ENCODE measurements at places on chromosomes 6 and 20. TPM values are rescaled to one million over a fixed set of nuclear protein-coding genes. Genes with fewer than 3 reads are reported as not detected.

- H3K36me3 ChIP-seq, result no peaks in the 10 kb centered on the region
- no peak overlapping the region for H3K27ac ChIP-seq
- DNase-seq, result no peak
- no peaks in the 10 kb centered on the region for H3K4me1 ChIP-seq
- H3K27me3 ChIP-seq, result no peaks in the 10 kb centered on the region
- no peak overlapping the region for H3K4me3 ChIP-seq
These were observed 114.4 kb downstream of the SLC23A2 start for GRCh38 chr20:4886771-4887527.

- no peaks in the 10 kb centered on the region for H3K36me3 ChIP-seq
- H3K4me3 ChIP-seq, result no peak overlapping the region
- no peaks in the 10 kb centered on the region for H3K4me1 ChIP-seq
- H3K27me3 ChIP-seq, result no peaks in the 10 kb centered on the region
These were observed 133.5 kb downstream of the TBC1D7 start for GRCh38 chr6:13194852-13195251.

DNA sequence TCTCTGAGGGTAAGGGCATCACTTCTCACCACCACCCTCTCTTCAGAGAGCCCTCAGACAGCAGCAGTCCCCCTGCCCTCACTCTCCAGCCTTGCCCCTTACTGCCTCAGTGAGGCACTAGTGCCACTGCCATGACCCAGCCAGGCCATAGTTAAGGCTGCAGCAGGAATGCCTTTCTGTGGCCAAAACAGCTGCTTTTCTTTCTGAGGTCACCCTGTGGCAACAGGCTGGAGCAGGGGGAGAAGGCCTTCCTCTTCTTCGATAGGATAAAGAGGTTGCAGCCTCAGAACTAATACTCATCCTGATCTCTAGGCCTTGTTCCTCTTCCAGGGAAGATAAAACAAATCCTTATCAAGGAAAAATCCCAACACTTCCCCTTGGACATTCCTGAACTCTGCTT is 56.8 kb upstream of the ECI2 start:
- no peaks in the 10 kb centered on the region for H3K4me1 ChIP-seq
- H3K27me3 ChIP-seq, result no peaks in the 10 kb centered on the region
- DNase-seq, result no peak
- no peak overlapping the region for H3K4me3 ChIP-seq
- no peak overlapping the region for H3K27ac ChIP-seq

DNA sequence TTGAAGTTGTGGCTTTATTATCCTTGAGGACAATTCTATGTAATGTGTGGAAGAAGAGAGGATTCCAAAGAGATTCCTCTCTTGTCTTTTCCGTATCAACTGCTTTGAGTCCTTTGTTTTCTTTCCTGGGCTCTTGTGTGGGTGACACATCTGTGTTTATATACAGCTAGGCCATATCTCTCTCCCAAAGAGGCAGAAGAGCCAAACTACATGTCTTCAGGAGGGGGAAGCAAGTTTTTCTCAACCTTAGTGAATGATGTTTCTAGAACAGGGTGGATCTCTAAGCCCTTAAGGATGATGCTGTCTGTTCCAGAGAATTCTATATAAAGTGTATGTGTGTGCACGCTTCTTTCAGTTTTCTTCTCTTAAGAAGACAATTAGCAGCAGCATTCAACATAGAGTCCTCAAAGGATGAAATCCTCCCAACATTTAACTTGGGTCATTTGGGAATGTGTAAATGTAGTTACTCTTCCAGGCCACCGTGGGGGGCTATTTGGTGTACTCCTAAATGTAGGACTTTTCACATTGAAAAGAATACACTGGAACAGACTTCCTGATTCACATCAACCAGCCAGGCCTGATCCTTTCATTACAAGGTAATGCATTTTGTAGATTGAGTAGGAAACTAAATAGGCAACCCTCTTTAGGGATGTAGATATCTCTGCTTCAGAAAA is 92.8 kb upstream of the EEF1E1 start:
- H3K27me3 ChIP-seq, result no peaks in the 10 kb centered on the region
- H3K4me3 ChIP-seq, result no peak overlapping the region
- H3K36me3 ChIP-seq, result no peaks in the 10 kb centered on the region
- H3K27ac ChIP-seq, result no peak overlapping the region
- no peaks in the 10 kb centered on the region for H3K4me1 ChIP-seq

- H3K4me1 ChIP-seq, result no peaks in the 10 kb centered on the region
- H3K27me3 ChIP-seq, result peaks cover 7% of the 10 kb centered on the region
- no peak for DNase-seq
- no peak overlapping the region for H3K4me3 ChIP-seq
- no peak overlapping the region for H3K27ac ChIP-seq
- H3K36me3 ChIP-seq, result no peaks in the 10 kb centered on the region
These were observed 25.3 kb upstream of the HACE1 start for GRCh38 chr6:104884867-104885517.

- H3K27me3 ChIP-seq, result no peaks in the 10 kb centered on the region
These were observed 42.5 kb upstream of the NELFCD start for GRCh38 chr20:58938541-58938940.

DNA sequence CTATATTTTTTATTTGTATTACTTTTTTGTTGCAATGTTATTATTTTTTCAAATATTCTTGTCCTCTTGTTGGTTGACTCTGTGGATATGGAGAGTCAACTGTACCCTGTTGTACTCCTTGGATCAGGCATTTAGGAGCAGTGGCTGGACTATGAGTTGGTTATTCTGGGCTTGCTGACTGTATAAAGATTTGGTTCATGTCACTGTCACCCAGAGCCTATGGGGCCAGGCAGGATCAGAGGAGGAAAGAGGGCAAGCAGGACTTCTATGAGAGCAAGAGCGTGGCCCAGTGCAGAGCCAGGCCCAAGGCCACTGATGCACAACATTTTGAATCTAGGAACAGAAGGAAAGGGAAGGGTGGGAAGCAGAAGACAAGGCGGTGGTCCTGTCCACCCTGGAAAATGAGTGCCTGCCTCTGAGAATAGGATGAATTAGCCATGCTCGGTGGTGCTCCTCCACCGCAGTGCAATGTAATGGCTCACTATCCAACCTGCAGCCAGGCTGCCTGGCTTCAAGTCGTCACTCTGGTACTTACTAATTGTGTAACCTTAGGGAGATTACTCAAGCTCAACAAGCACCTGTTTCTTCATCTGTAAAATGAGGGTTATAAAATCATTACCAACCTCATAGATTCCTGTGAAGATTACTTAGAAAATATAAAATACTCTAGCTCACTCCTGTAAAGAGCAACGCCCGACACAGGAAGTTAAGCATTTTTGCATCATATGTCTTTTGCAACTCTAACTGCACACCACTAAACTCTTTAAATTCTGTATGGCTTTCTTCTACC is 192.1 kb downstream of the KCNQ5 start:
- H3K27ac ChIP-seq, result no peak overlapping the region
- H3K4me1 ChIP-seq, result no peaks in the 10 kb centered on the region
- no peak overlapping the region for H3K4me3 ChIP-seq
- H3K27me3 ChIP-seq, result no peaks in the 10 kb centered on the region

- H3K27ac ChIP-seq, result no peak overlapping the region
- no peaks in the 10 kb centered on the region for H3K27me3 ChIP-seq
- H3K4me1 ChIP-seq, result peaks cover 24% of the 10 kb centered on the region
- H3K36me3 ChIP-seq, result no peaks in the 10 kb centered on the region
These were observed 10.1 kb upstream of the TLDC2 start for GRCh38 chr20:36865861-36866149.

GRCh38 chr6:53691252-53691651 is 25.7 kb upstream of the KLHL31 start:
- no peaks in the 10 kb centered on the region for H3K4me1 ChIP-seq
- no peak overlapping the region for H3K27ac ChIP-seq
- DNase-seq, result no peak
- no peaks in the 10 kb centered on the region for H3K36me3 ChIP-seq

GRCh38 chr6:70270287-70271005 is 32.4 kb downstream of the COL9A1 start:
- no peaks in the 10 kb centered on the region for H3K4me1 ChIP-seq
- H3K27me3 ChIP-seq, result no peaks in the 10 kb centered on the region
- H3K4me3 ChIP-seq, result no peak overlapping the region
- H3K36me3 ChIP-seq, result no peaks in the 10 kb centered on the region
- no peak overlapping the region for H3K27ac ChIP-seq

GRCh38 chr6:108737594-108738546 is 110.4 kb upstream of the ARMC2 start:
- DNase-seq, result peak; percentile 77
- no peak overlapping the region for H3K4me3 ChIP-seq
- peaks cover 28% of the 10 kb centered on the region for H3K4me1 ChIP-seq
- H3K27ac ChIP-seq, result no peak overlapping the region

DNA sequence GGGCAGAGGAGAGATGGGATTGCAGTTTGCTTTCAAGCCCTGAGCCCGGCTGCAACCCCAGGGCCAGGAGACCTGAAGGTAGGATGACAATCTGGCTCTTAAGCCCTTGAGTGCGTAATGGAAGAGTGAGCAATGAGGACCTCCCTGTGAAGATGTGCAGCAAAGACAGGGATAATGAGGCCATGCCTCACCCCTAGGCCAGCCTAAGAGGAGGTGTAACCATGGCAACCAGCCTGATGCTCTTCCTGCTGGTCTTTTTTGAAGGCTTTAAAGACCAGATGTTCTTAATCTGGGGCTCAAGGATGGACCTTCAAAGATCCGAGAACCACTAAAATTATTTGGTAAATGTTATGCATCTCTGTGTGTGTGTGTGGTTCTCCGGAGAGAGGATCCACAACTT is 8.2 kb downstream of the ARHGAP40 start:
- no peak for DNase-seq
- H3K27ac ChIP-seq, result no peak overlapping the region
- H3K4me1 ChIP-seq, result no peaks in the 10 kb centered on the region
- peaks cover 24% of the 10 kb centered on the region for H3K27me3 ChIP-seq
- H3K36me3 ChIP-seq, result no peaks in the 10 kb centered on the region

GRCh38 chr6:43951756-43952675 is 175.2 kb downstream of the MRPL14 start:
- H3K27ac ChIP-seq, result no peak overlapping the region
- no peaks in the 10 kb centered on the region for H3K36me3 ChIP-seq
- H3K27me3 ChIP-seq, result no peaks in the 10 kb centered on the region
- H3K4me1 ChIP-seq, result no peaks in the 10 kb centered on the region
- DNase-seq, result peak; percentile 50
- H3K4me3 ChIP-seq, result no peak overlapping the region

DNA sequence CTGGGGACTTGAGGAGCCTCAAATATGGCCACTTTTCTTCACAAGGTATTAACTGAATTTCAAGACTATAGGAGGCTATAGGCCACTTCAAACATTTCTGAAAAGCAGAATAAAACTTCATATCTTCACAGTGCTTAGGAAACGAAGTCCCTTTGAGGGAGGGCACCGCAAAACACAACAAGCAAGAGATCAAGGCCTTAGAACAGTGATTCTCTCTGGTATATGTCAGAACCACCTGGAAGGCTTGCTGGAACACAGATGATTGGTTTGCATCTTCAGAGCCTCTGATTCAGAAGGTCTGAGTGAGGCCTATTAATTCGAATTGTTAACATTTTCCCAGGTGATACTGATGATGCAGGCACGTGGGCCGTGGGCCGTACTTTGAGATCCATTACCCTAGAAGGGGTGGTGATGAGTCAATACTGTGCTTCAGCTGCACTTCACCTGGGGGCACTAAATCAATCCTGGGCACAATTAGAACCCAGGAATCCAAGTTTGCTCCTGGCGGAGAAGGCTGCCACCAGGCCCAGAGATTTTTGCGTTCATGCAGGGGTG is 10.7 kb downstream of the SUN5 start:
- H3K36me3 ChIP-seq, result no peaks in the 10 kb centered on the region
- no peak for DNase-seq
- no peaks in the 10 kb centered on the region for H3K4me1 ChIP-seq
- no peak overlapping the region for H3K4me3 ChIP-seq
- no peak overlapping the region for H3K27ac ChIP-seq

DNA sequence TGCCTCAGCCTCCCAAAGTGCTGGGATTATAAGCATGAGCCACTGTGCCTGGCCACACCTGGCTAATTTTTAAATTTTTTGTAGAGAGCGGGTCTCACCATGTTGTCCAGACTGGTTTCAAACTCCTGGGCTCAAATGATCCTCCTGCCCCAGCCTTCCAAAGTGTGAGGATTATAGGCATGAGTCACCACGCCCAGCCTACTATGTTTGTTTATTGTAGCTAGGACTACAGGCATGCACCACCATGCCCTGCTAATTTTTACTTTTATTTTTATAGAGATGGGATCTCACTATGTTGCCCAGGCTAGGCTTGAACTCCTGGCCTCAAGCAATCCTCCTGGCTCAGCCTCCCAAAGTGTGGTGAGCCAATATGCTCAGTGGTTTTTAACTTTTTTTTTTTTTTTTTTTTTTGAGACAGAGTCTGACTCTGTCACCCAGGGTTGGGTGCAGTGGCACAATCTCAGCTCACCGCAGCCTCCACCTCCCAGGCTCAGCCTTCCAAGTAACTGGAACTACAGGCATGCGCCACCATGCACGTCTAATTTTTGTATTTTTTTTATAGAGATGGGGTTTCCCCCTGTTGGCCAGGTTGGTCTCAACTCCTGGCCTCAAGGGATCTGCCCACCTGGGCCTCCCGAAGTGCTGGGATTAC is 12.0 kb upstream of the DDX43 start:
- no peaks in the 10 kb centered on the region for H3K4me1 ChIP-seq
- DNase-seq, result no peak
- H3K36me3 ChIP-seq, result no peaks in the 10 kb centered on the region
- H3K27me3 ChIP-seq, result no peaks in the 10 kb centered on the region

DNA sequence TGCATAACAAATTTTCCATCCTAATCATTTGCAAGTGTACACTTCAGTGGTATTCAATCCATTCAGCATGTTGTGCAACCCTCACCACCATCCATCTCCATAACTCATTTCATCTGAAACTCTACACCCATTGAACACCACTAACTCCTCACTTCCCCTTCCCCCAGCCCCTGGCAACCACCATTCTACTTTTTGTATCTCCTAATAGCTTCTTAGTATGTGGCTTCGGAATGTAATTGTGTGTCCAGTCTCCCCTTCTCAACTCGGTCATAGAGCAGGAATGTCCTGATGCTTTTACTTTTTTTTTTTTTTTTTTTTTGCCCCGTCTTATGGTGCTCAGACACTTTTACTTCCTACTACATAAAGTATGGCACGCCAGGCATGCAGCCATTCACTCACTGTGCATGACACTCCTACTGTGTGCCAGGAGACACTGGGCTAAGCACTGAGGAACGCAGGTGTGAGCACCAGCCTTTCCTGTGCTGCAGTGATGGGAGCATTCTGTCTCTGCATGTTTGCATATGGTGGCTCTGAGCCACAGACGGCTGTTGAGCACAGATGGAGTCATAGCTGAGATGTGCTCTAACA is 15.3 kb downstream of the HCK start:
- H3K36me3 ChIP-seq, result no peaks in the 10 kb centered on the region
- H3K27me3 ChIP-seq, result no peaks in the 10 kb centered on the region
- no peak overlapping the region for H3K4me3 ChIP-seq
- DNase-seq, result no peak
- H3K27ac ChIP-seq, result no peak overlapping the region

Gene CALHM5
- 2.1 TPM for total RNA-seq

Gene KDM1B
- total RNA-seq, result 10.3 TPM

Gene HCK
- 8.6 TPM for total RNA-seq

Gene SLC25A27
- total RNA-seq, result 39.7 TPM

Gene AIG1
- 23.0 TPM for total RNA-seq

Gene ORC3
- 27.6 TPM for total RNA-seq

Gene HLA-G
- not detected for total RNA-seq

Measured in sigmoid colon (tissue), 7 donors.